ENCODE measurements at places on chromosomes 5 and 9.
A peak's percentile ranks its signal among the peaks of the same experiment; 100 is the strongest.

DNA sequence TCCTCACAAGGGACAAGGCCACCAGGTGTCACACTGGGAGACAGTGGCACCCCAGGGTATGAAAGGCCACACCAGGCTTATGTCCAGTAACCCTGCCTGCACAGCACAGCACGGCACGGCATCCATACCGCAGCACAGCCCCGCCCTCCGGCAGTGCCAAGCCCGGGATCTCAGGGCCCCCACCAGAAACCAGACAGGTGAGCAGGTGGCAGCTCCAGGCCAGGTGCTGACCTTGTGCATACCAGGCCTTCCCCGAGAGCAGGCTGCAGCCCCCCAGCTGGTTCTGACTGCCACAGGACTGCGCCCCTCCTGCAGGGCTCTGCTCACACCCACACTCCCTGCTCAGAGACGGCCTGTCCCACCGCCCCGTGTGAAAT is 56.5 kb downstream of the ADAMTS2 start:
- no peak for DNase-seq

DNA sequence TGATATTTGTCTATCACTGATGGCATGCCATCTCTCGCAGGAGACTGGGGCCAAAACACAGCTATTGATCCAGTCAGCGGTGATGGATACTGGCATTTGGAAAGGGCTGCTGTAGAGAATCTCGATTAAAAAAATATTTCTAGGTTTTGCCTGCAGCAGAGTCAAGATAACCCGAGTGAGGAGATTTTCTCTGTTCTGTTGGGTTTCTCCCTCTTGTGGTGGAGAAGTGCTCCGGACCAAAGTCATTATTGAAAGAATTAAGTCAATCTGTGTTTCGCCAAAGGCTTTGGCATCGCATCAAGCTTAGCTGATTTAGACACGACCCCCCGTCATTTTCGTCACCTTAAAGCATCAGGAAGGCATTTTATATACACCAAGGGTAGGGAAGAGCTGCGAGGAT is 97.1 kb upstream of the IRX2 start:
- DNase-seq = no peak

- DNase-seq = no peak
Measured at GRCh38 chr9:71990466-71990865, 69.9 kb downstream of the C9orf57 start.

GRCh38 chr9:26171691-26172090 is 493.4 kb upstream of the TUSC1 start:
- DNase-seq = no peak

DNA sequence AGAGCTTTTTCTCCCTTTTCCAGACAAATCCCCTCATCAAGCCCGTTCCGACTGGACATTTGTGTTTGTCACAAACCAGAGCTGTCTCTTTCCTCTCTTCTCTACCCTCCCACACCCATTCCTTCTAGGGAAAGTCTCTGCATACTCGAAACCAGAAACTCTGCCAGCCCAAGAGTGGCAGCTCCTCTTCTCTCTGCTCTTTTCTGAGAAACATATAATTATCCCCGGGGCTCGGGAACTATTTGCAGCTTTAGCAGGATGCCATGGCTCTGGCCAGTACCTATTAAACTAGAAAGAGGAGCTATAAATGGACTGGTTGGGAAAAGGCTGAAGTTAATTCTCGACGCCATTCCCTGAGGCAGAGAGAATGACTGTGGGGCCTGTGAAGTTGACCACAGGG is 82.6 kb downstream of the SH3PXD2B start:
- DNase-seq = no peak

GRCh38 chr5:33153372-33153771 is 287.4 kb upstream of the TARS1 start:
- no peak for DNase-seq

DNA sequence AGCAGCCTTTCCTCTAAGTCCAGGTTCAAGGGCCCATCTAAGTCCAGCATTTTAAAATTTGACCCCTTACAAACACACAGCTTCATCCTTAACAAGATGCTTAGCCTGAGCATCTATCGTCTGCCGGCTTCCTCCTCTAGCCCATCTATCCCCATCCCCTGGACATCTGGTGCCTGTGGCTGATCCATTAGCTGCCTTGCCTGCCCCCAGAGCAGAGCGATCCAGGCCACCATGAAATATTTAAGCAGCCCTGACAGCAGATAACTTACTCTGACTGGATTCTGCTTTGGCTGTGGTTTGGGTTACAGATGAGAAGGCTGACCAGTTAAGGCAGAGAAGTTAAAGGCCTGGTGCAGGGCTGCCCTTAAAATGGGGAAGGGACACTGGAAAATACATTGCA is 30.9 kb upstream of the CPEB4 start:
- DNase-seq = no peak

GRCh38 chr5:4628645-4629385 is 511.3 kb upstream of the ADAMTS16 start:
- no peak for DNase-seq

DNA sequence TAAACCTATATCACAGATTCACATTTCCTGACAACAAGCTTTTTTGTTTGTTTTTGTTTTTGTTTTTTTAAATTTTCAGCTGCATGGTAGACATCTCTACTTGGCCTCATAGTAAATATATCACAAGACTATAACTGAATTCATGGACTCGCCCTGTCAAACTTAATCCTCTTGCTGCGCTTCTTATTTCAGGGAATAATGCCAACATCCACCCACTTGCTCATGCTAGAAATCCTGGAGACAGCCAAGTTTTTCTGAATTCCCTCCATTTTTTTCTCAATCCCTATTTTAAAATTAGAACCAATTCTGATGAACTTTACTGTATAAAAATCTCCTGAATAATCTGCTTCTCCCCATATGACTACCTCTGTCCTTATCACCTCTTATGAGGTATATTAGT is 283.6 kb upstream of the RPS23 start:
- no peak for DNase-seq

DNA sequence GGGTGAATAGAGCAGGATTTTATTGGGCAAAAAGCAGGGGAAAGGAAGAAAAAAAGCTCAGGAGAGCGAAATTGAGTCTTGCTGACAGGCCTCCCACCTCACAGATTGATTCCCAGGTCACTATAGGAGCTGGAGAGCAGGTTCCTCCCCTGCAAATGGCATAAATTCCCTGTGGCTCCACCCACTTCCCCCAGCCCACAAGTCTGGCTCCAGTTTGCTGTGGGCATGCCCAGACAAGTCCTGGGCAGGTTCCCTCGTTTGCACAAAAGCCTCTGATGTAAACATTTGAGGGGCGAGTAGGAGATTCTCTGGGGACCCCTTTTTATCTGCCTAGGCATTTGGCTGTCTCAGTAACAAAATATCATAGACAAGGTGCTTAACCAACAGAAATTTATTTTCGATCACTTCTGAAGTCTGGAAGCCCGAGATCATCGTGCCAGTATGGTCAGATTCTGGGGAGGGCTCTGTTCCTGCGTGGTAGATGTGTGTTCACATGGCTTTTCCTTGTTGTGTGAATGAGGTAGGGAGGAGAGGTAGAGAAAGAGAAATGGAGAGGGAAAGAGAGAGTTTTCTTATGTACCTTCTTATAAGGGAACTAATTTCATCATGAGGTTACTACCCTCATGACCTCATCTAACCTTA is 614.5 kb downstream of the MAT2B start:
- DNase-seq = no peak

- peak; percentile 84 for DNase-seq
Measured at GRCh38 chr9:78296893-78297671, at the start of gene PSAT1. PSAT1 (plus strand) TSS chr9:78297125; CDS start chr9:78297211, 86 bp downstream.

GRCh38 chr5:150648294-150649107 is 8.0 kb downstream of the SYNPO start:
- no peak for DNase-seq

- DNase-seq = no peak
Measured at GRCh38 chr5:95617057-95617456, 2.8 kb upstream of the GPR150 start.

DNA sequence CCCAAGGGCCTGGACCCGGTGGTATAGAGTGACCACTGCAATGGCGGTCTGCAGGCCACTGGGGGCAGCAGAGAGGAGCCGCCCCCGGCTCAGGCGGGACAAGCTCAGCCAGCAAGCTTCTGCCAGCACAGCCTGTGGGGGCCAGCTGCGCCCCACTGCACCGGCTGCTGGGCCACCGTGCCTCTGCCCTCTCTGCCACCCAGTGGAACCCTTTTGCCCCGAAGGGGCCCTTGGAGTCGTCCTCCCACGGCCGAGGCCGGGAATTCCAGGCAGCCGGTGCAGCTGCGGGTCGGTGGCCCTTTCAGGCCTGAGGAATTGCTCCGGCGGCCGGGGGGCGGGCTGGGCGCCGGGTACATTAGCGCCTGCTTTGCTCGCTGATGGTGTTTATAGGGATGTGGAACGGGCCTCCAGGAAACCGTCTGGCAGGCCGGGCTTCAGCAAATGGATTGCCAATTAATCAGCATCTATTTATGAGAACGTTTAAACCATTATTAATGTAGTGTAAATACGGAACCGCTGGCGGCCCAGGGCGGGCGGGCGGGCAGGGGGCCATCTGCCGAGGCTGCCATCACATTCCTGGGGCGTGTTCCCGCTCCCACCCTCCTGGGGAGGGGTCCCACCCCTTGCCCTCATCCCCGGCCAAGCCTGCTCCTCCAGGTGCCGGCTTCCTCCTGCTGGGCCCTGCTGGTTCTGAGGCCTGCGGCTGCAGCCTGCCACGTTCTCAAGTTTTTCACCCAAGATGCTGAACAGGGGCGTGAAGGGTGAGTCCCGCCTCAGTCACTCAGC is 127.4 kb downstream of the BARX1 start:
- DNase-seq = no peak

GRCh38 chr9:17166346-17166745 is 31.5 kb downstream of the CNTLN start:
- DNase-seq = no peak

DNA sequence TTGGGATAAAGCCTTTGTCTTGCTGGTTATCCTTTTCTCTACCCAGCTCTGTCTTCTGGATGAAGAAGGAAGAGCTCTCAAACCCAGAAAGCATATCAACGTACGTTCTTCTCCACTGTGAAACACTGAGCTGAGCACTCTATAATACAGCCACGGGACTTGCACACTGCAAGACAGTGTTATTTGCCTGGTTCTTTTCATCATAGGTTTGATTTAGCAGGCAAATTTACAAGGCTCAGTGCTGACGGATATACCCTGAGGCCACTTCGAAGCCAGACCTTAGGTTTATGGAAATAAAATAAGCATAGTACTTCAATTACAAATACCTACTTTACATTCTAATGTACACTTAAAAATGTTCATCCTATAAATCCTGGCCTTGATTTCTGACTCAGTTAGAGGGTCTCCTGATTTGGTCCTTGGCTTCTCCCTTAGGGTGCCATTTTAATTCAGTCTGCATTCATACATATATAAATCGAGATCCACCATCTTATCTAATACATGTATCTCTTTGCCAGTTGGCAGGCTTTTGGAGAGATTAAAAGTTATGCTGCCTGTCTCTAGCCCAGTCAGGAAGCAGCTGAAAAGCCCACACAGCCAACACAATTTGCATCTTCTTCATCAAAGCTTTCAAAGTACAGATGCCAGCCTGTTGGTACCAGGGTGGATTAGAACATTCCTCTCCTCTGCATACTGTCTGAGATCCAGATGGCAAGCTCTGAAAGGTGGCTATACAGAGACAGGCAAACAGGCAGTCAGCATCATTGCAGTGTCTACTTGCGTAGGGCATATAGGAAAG is 194.4 kb downstream of the DEPDC1B start:
- DNase-seq = no peak

DNA sequence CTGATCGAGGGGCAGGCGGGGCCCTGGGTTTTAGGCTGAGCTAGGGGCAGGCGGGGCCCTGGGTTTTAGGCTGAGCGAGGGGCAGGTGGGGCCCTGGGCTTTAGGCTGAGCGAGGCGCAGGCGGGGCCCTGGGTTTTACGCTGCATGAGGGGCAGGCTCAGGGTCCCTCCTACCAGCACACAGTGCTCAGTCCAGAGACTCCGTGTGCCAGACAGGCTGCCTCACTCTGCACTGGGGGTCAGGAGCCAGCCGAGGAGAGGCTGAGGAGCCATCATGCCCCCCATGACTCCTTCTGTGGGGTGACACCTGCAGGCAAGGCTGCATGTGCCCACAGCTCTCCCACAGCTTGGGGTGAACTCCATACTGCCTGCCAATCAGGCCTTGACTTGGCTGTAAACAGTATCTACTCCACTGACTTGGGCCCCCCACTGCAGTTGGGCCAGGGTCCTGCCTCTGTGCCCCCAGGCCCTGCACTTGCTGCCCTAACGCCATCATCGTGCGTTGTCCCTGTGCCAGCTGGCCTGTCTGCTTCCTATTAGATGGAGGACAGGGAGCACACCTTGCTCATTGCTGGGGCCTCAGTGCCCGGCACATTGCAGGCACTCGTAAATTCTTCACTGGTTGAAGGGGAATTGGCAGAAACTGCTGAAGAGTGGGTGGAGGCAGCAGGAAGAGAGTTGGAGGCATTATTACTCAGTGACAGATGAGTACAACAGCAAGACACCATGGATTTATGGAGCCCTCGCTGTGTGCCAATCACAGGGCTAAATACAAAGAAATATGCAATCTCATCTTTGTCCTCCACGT is 78.6 kb downstream of the AMBP start:
- no peak for DNase-seq

GRCh38 chr5:151130922-151131891 is 26.4 kb downstream of the ANXA6 start:
- DNase-seq = no peak

- DNase-seq = no peak
Measured at GRCh38 chr9:131781069-131781468, 41.2 kb upstream of the RAPGEF1 start.

GRCh38 chr9:86926145-86926544 is 21.2 kb downstream of the GAS1 start:
- no peak for DNase-seq

- DNase-seq = no peak
Measured at GRCh38 chr5:16593628-16594027, 23.2 kb downstream of the RETREG1 start.

GRCh38 chr5:95864944-95865504 is 42.5 kb upstream of the GLRX start:
- DNase-seq = no peak

DNA sequence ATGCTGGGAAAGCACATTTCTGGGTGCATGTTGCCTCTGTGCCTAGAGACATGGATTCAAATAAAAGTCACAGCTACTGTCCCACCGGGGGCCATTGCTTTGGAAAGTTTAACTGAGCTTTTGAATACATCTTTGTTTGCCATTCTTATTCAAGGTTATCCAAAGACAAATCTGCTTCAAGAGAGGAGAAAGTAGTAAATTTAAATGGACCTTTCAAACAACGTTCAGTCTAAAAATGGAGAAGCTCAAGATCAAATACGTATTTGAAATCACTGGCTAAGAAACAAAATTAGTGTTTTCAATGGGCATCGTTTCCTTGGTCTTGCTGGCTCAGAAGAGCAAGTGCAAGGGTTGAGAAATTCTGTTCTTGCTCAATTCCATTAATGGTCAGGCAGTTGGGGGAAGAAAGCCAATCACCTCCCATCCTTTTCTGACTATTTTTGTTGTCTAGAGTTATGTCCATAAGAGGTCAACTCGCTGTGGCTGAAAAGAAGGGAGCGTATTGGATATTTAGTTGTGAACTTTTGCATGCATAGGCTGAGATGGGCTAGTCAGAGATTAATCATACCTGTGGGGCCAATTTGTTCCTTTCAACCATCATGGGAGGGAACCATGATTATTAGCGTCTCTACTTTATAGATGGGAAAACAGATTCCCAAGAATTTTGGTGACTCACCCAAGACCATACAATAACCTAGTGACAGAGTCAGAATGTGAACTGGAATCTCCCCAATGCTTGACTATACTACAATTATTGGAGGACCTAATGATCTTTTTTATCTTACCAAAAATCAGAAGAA is 276.2 kb upstream of the TNC start:
- no peak for DNase-seq

All from T-helper 2 cell (primary cell).